ENCODE measurements at places on chromosomes 4 and X. TPM values are rescaled to one million over a fixed set of nuclear protein-coding genes. Genes with fewer than 3 reads are reported as not detected.

- DNase-seq = no peak
Observed at GRCh38 chr4:94228493-94229216, 21.0 kb downstream of the SMARCAD1 start.

Gene IBSP
- not detected for polyA plus RNA-seq

Gene MFAP3L
- polyA plus RNA-seq = 10.2 TPM

- DNase-seq = no peak
Observed at GRCh38 chr4:80196259-80196921, 913 bp upstream of the PRDM8 start.

DNA sequence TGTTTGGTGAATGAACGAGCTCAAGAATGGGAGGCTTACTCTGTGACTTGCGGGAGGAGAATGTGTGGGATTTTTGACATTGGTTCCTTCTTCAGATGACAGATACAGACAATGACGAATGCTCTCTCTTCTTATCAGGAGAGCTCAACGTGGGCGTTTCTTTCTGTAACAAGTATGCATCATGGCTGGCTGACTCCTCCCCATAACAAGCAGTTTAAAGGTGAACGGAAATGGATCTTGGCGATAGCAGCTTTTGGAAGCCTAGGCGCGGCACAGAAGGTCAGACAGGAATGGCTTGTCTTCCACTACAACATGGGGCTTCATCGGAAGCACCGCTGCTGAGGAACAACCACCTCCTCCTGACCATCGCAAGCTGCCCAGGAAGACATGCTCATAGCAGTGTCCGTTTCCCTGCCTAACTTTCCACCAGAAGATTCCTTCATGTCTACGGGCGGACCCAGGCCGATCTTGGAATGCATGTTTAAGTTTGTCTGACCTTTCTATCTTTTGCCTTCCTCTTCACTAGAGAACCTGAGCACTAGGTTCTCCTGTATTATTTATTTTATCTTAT, 18.3 kb upstream of the ACSL1 start:
- no peak for DNase-seq

DNA sequence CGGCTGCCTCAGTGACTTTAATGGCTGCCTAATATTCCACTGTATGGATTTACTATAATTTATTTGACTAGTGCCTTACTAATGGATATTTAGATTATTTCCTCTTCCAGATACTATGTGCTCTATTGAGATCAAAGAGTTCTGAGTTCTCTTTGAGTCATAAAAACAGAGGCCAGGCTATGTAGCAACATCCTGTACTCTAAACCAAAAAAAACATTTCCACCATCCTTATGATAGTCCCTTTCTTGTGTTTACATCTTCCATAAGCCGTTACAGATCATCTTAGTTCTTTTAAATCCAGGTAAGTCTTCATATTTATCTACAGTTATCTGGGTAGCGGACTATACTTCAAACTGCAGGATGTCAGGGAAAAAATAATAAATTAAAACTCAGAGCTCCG, 56.6 kb upstream of the TMEM184C start:
- no peak for DNase-seq

DNA sequence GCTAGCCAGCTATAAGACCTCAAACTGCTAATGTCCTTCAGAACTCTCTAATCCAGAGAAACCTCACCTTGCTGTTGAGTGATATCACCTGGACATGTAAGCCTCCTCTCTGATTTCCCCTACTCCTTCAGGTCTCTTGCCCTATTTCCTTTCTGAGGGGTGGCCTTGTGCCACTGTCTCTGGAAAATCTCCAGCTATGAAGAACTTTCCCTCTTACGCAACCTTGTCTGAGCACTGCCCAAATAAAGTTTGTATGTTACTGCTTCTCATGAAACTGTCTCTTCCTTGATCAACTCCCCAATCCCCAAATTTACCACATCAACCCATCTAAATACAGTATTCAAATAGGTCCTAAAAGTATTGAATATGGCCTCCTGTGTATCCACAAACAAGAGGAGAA, 53.5 kb upstream of the VEGFD start:
- no peak for DNase-seq

GRCh38 chr4:4247696-4248028, 361 bp downstream of the TMEM128 start:
- DNase-seq = no peak

DNA sequence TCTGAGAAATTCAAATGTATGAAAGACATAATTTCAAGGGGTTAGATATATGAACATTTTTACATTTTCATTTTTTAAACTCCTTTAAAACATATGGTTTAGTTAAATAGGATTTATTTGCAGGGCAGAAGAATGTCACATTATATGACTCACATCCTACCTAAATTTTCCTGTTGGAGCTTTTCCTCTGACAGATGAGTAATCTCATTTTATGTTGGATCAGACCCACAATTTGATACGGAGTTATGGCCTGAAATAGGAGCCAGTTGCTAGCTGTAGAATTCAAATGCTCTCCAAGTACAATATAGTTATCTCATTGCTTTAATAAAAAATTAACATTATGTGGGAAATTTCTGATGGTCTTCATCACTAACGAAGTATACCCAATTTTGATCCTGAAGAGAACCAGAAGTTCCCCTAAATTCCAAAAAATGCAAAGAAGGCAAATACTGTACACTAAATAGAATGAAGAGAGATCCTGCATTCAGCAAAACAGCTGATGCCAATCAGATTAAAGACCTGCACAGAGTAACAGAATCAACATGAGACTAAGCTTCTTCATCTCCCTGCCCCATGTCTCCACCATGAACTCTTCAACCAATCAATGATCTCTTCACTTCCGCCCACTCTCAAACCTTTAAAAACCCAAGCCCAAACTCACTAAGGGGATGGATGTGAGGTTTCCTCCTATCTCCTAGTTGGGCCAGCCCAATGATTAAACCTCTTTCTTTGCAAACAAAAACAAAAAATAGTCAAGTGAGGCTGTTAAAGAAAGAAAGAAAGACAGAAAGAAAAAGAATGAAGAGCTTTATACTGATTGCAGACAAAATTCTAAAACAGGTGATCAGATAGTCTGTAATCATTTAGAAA, 10.9 kb upstream of the EXOSC9 start:
- DNase-seq = peak; percentile 36

Gene PCSK1N
- polyA plus RNA-seq = 1.6 TPM

DNA sequence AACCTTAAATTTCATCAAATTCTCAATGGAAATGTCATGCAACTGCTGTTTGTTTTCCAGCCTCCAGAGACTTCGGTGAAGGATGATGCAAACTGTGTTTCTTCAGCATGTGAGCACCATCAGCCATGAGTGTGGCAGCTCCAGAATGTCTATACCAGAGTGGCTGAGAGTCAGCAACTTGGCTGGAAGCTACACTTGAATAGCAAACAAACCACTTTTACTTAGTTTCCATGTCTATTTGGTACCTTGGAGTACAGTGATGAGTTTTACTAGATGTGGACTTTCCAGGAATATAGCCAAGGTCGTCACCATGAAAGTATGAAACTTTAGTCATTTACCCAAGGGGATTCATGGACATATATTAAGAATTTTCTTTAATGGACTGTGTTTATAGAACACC, 4.3 kb upstream of the IL21 start:
- no peak for DNase-seq

- DNase-seq = no peak
Observed at GRCh38 chr4:151408630-151409469, at the start of gene FHIP1A. Gene FHIP1A (plus strand): TSS chr4:151409176. CDS start chr4:151566260, 157,084 bp downstream.

GRCh38 chr4:7252510-7253340, 60.4 kb downstream of the SORCS2 start:
- no peak for DNase-seq

GRCh38 chr4:133320576-133321170, 171.6 kb downstream of the PCDH10 start:
- no peak for DNase-seq
